CD4-positive, alpha-beta T cell treated with Interleukin-6 at 100 ng/mL for 8 hours (primary cell): ENCODE measurements at places on chromosomes 4 and X.

DNA sequence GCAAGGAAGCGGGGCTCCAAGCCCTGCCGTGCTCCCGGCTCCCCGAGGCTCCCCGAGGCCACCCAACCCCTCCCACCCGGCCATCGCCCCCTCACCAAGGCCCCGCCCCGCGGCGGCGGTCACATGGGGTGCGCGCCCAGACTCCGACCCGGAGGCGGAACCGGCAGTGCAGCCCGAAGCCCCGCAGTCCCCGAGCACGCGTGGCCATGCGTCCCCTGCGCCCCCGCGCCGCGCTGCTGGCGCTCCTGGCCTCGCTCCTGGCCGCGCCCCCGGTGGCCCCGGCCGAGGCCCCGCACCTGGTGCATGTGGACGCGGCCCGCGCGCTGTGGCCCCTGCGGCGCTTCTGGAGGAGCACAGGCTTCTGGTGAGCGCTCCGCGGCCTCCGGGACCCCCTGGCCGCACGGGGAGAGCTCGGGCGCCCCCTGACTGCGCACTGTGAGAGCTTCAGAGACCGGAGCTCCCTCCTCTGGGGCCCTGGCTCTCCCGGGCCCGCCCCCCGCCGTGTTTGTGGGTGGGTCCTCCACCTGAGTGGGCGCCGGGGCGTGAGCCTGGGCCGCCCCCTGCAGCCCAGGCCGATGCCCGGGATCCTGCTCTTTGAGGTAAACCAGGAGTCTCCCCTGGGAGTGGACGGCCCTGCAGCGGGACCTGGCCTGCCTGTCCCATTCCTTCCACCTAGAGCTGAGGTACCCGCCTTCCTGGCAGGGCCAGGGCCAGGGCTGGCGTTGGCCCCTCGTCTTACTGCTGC is at the start of gene IDUA:
IDUA (plus strand) TSS at position 166 of the 745 bp plus-strand sequence; CDS start at position 207, 41 bp downstream.
- peak; percentile 86 for DNase-seq

GRCh38 chr4:107780665-107781064 is 44.1 kb upstream of the SGMS2 start:
- DNase-seq: no peak

DNA sequence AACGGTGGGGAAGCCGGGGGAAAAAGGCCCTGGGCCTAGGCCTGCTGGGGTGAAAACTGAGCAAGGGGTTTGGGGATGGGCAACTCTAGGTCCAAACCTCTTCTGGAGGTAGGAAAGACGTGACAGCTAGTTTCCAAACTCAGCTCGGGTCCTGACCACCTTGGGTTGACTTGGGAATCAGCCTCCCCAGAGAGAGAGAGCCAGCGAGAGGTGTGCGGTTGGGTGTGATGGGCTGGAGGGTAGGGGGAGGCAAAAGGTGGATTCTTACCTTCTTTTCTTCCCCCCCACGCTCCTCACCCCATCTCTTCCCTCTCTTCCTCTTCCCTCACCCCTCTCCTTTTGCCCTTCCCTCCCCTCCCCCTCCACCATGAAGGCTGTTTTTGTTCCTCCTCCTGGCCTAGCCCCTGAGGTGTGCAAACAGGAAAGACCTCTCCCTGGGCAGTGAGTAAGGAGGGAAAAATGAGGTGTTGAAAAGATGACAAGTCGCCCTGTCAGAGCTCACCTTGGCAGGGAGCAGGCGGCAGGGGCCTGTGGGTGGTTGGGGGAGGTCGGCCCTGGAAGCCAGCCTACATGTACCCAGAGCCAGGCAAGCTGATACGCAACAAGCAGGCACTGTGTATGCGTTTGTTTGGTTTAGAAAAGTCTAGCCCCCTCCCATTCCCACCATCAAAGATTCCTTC is 14.8 kb downstream of the PJA1 start:
- DNase-seq: no peak

DNA sequence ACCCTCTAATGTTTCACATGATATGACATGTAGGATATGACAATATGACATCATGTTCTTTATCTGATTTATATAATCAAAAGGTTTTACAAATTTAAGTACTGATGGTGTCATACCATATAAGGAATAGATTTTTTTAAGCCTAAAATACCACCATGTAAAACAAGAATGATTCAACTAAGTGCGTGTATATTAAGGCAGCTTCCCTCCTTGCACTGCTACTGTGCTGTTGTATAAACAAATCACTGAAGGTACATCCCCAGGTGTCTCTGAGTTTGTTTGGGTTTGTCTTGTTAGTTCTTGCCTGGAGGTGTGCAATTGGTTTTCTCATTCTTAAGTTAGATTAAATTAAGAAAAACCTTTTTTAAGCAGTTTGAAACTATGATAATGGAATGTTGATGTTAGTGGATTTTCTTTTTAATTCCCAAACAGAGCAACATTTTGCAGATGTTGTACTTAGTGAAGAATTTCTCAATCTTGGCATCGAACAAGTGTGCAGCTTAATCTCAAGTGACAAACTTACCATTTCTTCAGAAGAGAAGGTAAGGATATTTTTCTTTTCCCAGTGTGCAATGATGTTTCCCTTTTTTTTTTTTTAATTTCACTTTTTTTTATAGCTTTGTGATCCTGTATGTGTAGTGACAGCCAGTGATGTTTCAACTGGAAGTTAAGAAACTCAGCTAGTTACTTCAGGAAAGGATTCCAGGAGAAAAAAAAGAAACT is 33.4 kb upstream of the MSMO1 start:
- no peak for DNase-seq

DNA sequence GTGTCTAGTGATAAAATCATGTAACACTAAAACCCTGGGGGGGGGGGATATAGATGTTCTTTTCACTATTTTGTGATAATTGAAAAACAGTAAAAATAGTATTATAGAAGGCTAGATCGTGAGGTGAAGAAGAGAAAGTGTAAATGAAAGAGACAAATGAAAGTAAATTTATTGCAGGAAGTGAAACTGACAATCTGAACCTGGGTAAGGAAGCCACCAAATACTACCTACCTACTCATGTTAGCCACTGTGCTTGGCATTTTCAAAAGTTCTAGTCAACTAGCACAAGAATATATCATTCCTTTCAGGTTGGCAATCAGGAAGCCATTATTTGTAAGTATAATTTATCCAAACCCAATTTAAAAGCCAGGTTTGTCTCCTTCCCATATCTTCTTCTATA is 1366.1 kb downstream of the FAM133A start:
- no peak for DNase-seq

GRCh38 chr4:108758498-108758897 is 4.4 kb downstream of the ETNPPL start:
- DNase-seq: no peak

DNA sequence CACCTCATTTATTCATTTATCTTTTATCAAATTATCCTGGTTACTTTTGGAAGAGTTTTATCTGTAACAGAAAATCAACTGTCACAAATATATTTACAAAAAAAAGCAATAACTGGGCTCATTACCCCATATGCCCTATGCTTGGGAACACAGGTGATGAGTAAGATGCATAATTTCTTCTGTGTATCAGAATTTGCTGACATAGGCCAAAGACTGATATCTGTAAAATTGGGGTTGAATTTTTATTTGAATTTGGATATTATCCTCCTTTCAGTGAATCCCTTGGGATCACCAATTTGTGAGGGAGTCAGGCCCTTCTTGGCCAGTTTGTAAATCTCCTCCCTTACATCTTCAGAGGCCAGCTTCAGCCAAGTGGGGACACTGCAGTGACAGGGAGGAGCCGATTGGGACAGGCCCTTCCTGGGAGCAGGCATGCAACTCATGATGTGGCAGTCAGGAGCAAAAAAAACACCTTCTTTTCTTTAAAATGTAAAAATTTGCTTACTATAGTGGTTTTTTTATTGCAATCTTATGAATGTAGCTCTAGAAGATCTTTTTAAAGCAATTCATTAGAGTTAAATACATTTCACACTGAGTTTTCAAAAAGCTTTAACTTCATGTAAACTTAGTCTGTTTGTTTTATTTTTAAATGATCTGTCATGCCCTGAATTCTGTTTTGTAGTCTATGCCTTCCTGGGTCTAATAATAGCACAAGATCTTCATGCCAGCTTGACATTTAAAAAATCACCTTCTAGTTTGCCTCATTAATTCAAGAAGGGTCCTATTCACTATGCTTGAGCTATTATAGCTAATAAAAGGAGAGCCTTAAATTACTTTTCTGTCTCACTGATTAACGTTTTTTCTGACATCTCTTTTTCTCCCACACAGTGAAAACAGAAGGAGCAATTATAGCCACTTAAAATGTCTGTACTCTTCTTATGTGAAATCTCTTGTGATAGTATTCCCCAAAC is 136.6 kb upstream of the SPRY1 start:
- no peak for DNase-seq

- no peak for DNase-seq
These were observed 77.0 kb upstream of the C4orf50 start for GRCh38 chr4:6095023-6095752.

DNA sequence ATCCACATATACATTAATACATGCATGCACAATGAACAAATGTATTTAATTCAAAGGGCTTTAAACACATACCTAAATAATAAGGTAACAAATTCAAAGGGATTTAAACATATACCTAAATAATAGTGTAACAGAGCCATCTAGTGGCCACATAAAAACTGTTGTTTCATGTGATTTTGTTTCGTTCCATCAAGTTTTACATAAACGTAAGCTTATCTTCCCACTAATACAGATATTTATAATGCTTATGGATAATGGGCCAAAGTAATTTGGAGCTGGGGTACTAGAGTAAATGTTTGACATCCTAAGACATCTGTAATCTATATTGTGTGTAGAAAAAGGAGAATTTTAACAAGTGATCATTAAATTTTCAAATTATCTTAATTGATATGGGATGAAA is 82.3 kb downstream of the PRSS12 start:
- DNase-seq: peak; percentile 40

DNA sequence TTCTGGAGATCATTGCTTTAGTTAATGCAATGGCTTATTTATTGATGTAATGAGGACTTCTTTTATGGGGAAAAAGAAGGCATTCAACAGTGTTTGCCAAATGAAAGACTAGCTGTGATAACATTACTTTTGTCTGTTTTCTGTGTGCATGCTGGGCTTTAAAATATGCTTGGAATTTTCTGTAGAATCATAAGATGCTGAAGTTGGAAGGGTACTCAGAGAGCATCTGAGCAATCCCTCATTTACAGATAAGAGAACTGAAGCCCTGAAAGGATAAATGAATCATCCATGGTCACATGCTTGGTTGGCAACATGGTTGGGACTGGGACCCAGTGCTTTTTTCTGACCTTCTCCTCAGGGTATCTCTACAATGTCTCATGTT is 31.4 kb upstream of the PITX2 start:
- DNase-seq: no peak

DNA sequence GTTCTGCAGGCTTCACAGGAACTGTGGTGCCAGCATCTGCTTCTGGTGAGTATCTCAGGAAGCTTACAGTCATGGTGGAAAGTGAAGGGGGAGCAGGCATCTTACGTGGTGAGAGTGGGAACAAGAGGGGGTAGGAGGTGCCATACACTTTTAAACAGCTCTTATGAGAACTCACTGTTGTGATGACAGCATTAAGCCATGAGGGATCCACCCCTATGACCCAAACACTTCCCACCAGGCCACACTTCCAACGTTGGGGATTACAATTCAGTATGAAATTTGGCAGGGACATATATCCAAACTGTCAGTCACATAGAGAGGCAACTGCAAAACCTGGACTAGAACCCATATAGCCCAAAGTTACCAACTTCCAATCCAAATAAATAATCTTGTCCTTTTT is 43.1 kb upstream of the ZCCHC12 start:
- DNase-seq: no peak

DNA sequence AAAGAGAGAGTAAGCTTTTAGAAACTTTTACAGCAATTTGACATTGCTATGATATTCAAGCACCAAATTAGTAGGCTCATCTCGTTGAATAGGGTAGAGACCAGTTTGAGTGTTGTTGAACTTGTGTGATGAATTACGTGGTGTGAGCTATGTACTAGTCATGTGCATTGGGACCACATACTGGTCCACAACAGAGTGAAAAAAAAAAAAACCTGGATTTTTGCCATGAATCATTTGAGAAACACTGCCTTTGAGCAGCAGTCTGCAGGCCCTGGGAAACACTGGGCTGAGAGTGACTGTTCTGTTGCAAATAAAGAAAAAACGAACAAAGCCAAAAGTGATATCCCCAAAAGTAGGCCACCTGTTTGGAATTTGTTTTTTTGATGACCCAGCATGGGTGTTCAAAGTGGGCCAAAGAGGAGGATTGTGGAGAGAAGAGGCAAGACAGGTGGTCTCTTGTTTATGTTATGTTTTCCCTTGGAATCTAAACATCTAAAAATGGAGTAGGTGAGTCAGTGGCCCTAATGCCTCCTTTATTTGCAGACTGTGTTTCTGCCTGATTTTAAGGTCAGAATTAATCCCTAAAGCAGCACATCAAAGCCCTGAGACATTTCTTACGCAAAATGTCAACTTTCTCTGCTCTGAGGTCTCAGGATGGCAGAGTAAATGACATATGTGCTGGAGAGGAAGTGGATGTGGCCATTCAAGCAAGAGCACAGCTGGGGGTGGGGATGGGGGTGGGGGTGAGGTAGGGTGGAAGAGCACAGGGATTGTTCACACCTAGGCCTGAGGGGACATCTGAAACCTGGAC is 33.5 kb downstream of the TAF7L start:
- DNase-seq: no peak

DNA sequence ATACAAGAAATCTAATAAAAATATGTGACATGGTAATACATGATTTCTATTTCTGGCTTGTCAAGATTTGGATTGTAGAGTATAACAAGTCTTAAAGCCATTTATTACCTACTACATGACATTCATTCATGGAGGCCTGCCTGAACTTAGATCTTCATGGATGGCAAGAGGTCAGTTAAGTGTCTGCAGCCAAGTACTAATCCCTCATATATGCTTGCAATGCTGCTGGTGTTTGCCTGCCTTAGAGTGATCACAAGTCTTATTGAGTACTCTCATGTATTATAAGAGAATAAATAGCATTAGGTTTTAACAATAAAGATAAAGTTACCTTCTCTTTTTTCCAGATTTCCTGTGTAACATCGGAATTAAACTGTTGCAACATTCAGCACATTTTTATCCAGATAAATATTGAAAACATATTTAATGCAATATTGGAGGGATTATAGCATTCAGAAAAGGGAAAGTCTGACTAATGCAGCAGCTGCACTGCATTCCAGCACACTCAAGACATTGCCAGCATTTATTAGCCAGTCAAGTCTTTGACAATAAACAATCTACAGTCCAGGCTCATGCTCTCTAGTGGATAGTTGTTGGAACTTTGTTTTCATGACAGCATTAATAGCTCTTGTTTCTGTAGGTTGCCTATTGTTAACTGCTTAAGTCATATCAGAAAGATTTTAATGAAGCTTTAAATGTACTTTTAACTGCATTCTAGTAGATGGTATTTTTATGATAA is 737.1 kb downstream of the FAT4 start:
- no peak for DNase-seq

DNA sequence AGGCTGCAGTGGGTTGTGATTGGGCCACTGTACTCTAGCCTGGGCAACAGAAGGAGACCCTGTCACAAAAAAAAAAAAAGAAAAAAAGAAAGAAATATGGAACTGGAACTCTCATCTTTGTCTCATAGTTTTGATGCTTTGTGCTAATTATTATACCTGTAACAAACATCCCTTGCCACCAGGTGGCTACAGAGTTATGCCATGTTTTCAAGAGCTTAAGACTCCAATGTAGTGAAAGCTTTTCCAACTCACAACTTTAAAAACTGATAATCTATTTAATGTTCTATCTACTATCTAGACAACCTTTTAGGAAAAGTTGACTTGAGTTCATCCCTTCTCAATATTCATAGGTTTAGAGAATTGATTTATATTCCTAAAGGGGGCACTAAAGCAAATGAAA is 42.4 kb downstream of the HTR2C start:
- no peak for DNase-seq
